Thymus (tissue), 14 donors: ENCODE measurements at places on chromosomes 1 and 21.
A peak's percentile ranks its signal among the peaks of the same experiment; 100 is the strongest.

DNA sequence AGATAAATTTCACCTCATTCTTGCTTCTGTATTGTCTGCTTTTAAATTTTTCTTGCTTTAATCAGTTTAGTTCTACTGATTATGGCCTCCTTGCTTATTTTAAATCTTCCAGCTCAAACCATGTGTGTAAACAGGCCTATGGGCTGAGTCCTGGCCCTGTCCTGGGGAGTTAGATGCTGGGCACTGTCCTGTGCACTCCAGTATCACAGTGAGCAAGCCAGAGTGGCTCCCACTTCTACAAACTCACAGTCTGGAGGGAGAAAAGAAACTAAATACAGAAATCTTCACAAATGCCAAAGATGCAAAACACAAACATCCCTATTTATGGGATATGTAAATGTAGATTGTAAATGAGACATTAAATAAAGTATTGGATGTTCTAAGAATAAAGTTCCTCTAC lies 101.1 kb upstream of the POGK start:
- DNase-seq: no peak

DNA sequence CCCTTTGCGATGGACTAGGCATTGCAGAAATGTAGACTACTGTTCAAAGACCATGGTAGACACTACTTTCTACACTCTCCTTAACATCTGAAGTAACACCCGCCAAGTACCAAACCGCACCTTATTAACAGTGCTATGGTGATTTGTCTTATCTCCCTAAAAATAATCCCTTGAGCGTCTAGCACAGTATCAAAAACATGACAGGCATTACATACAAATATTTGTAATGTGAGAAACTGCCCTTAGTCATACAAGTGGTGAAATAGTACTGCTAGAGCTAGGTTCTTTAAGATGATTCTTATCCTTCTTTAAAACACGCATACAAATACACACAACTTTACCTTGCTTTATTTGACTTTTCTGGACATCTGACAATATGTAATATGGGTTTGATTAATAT lies 27.2 kb downstream of the PUM1 start:
- DNase-seq: no peak

DNA sequence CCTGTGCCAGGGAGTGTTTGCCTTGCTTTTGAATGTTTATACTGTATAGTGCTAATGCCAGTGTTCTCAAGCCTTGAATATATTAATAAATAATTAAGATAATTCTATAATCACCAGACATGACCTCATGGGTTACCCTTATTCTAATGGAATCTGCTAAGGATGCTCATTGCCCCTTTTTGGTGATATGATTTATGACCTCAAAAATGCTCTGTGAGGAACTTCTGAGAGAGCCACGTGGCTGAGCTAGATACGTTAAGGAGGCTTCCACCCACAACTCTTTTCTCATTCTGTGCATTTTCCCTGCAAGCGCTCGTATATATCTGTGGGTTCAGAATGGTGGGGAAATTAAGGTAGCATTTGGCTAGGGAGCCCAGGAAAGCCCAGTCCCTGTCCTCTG lies 19.6 kb upstream of the SLC30A1 start:
- DNase-seq: no peak

- no peak for DNase-seq
Observed at GRCh38 chr1:37449936-37450335, 24.4 kb upstream of the ZC3H12A start.

- no peak for DNase-seq
Observed at GRCh38 chr21:34192646-34193285, 119.4 kb downstream of the MRPS6 start.

GRCh38 chr21:15333951-15334350 lies 269.2 kb upstream of the NRIP1 start:
- DNase-seq: no peak

DNA sequence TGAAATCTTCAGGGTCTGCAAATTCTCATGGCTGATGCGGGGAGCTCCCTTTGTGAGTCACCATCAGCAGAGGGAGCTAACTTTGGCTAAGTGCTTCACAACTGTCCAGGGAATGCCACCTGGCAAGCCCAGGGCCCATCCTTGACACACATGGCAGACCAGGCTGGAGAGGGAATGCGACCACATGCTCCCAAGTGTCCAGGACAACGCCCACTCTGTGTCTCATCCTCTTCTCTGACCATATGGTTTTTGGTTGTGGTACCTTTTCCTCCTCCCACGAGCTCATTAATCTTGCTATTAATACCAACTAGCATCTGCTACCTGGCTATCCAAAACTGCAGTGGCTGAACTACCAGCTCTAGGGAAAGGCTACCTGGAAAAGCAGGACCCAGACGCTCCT lies 37.1 kb upstream of the CLSTN1 start:
- DNase-seq: no peak

GRCh38 chr1:159132271-159132881 lies 39.0 kb upstream of the CADM3 start:
- peak; percentile 15 for DNase-seq

- no peak for DNase-seq
Observed at GRCh38 chr1:247421074-247421473, 5.1 kb downstream of the NLRP3 start.
